Stimulated activated CD8-positive, alpha-beta memory T cell treated with anti-CD3 and anti-CD28 coated beads, Interleukin-4, amount 100 ng/mL, for 4 hours (primary cell): ENCODE measurements at places on chromosomes 13 and 19.

- no peak for DNase-seq
Measured at GRCh38 chr13:100859861-100860260, 185.3 kb upstream of the TMTC4 start.

- no peak for DNase-seq
Measured at GRCh38 chr19:3098515-3099346, 4.6 kb downstream of the GNA11 start.

DNA sequence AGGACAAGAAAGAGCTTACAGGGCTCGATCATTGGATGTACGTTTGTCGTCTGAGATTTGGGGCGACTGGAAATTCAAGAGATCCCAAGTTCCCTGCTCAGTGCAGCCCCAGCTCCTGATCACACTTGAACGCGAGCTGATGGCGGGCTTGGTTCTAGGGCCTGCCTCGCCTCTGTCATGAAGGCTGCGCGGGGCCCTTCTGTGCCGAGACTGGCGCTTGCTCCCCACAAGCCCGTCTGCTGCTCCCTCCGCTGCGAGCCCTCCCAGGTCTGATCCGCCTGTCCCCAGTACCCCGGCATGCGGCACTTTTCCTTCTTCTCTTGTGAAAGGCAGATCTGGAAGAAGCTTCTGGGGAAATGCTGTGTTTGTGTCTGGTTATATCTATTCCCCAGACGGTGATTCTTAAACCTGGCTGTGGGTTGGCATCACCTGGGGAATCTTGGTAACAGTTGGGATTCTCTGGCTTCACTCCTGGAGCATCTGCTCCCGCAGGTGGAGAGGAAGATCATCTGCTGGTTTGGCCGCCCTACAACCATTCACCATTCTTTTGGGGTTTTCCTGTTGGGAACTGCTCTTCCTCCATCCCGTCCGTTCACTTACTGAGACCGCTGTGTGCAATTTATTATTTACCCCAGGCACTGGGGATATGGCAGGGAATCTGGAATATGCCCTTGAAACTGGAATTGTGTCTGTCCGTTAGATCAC lies 43.6 kb downstream of the SIPA1L3 start:
- no peak for DNase-seq

DNA sequence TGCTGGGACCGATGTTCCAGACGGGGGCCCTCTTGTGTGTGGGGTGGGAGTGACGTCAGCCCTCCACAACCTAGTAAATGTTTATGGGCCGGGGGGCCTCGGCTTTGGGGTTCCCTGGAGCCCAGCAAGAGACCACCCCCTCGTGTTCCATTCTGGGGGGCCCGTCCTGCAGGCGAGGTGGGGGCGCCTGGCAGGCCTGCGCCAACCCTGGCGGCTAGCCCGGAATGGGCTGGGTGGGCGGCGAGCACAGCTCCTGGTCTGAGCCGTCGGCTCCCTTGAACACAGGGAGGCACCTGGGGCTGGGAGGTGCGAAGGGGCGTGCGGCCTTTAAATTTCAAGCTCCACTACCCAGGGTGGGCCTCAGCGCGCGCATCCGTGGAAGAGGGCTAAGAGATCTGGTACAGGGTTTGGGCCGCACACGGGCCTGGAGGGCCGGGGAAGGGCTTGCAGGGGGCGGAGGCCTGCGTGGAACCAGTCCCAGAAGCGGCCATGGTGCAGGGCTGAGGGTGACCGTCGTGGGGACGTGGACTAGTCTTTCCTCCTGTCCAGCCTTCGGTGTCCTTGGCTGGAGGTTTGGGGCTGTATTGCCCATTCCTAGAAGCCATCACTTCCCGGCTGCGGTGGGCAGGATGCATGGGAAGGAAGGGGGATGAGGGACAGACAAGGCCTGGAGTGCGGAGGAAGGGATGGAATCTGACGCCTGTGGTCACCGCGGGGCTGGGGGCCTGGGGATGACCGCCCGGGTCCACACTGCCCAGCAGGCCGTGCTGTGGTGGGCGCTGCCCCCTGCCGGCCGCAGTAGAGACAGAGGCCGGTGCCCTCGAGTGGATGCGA lies 11.4 kb downstream of the NDUFA11 start:
- DNase-seq: no peak

DNA sequence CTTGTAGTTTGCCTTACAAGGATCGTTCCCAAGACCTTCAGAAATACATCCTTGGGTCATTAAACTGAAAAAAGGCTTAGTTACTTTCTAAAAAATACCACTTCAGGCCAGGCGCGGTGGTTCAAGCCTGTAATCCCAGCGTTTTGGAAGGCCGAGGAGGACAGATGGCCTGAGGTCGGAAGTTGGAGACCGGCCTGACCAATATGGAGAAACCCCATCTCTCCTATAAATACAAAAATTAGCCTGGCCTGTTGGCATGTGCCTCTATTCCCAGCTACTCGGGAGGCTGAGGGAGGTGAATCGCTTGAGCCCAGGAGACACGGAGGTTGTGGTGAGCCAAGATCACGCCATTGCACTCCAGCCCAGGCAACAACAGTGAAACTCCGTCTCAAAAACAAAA lies 2.2 kb upstream of the ZNF28 start:
- DNase-seq: no peak

DNA sequence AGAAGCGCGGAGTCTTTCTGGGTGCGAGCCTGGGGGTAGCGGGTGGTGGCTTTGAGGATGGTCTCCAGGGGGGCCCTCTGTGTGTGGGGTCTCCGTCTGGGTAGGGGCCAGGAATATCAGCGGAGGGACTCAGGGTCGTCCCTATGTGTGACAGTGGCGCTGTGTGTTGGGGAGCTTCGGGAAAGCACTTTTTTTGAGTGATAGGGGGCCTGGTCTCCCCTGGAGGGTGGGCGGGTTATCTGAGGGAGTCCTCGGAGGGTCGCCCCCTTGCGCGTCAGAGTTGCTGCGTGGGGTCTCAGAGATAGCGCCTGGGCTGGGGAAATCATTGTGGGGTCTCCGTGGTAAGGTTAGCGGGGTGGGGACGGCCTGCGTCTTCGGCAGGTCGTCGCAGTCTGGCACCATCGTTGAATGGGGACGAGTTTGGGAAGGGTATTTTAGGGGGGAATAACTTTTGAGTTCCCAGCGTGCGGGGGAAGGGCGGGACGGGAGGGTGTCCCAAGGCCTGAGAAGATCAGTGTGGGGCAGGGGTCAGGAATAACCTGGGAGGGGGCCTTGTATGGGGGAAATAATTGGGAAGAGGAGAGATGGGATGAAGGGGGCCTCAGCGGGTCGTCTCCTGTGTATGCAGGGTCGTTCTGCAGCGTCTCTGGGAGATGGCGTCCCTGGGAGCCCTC lies 857 bp downstream of the IER2 start:
- no peak for DNase-seq

- DNase-seq: peak; percentile 40
Measured at GRCh38 chr19:45798995-45799517, 6.4 kb upstream of the DMWD start.

- peak; percentile 17 for DNase-seq
Measured at GRCh38 chr19:33134571-33135041, 2.7 kb downstream of the WDR88 start.

DNA sequence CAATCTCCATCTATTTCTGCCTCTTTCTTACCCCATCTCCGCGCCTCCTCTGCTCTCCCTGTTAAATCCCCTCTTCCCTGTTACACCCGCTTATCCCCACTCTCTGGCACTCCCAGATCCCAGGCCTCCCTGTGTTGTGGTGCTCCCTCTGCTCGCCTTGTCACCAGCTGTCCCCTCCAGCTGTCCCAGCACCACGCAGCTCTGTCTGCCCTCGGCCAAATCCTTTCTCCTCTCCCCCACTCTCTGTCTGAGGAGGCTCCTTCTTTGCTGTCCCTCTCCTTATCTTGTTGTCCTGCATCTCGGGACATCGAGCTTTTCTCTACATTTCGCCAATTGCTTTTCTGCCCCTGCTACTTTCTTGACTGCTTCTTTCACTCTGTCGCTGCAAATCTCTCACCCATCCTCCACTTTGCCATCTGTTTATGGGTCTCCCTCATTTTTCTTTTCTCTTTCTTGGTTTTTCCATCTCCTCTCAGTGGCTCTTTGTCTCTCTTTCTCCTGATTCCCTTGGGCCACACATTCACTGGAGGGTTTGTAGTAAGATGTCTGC lies 941 bp downstream of the ZNF160 start:
- no peak for DNase-seq

- DNase-seq: no peak
Measured at GRCh38 chr13:53079691-53080090, 51.1 kb downstream of the OLFM4 start.

GRCh38 chr19:10818301-10819123 lies 17.5 kb downstream of the TMED1 start:
- DNase-seq: no peak

DNA sequence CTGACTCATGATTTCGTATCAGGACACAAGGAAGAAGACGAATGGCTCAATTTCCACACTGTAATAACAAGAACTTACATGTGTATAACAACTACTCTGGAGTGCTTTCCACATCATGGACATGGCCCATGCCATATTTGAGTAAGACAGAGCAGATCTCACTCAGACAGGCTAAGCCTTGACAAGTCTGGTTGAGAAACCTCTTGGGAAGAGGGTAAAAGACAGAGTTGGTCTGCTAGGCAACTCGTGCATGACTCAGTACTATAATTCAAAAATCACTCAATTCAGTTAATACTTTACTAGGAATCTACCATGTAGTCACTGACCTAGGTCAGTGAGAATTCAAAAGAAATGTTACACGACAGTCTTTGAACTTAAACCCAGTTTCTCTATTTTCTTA lies 5.7 kb upstream of the THSD1 start:
- DNase-seq: no peak

DNA sequence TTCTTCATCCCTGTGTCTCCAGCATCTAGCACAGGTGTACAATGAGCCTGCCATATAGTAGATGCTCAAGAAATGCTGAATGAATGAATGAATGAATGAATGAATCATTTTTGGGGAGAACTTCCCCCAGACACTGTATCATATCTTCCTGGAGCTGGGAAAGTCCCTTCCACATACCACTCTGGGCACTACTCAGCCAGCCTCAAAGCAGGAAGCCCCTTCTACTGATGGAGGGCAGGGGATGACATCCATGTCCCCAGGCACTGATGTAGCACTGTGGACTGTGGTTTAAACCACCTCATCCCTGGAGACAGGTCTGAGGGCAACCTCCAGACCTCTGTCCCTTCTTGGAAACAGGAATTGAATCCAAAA lies 4.8 kb downstream of the GNA15 start:
- no peak for DNase-seq

DNA sequence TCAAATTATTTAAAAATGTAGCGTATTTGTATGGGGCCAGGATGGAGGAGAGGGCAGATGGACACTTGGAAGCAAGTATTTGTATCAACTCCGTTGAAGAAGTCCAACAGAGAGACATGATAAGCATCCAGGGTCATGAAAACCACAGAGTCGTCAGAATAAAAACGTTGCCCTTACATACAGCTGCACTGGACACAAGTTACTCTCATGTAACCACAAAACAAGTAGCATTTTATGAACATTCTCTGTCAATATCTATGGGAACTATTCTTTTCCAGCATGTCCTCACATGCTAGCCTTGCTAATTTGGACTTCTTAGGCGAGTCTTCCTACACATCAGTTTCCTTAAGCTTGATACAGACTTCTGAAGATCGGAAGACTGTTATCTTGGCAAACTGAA lies 35.0 kb downstream of the EFNB2 start:
- DNase-seq: no peak

DNA sequence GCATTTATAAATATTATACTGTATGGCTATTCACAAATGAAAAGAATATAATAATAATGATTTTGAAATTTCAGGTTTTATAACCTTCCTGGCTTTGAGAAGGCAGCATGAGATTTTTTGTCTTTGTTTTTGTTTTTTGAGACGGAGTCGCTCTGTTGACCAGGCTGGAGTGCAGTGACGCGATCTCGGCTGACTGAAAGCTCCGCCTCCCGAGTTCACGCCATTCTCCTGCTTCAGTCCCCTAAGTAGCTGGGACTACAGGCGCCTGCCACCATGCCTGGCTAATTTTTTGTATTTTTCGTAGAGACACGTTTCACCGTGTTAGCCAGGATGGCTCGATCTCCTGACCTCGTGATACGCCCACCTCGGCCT lies 64.1 kb downstream of the ZNF429 start:
- no peak for DNase-seq

DNA sequence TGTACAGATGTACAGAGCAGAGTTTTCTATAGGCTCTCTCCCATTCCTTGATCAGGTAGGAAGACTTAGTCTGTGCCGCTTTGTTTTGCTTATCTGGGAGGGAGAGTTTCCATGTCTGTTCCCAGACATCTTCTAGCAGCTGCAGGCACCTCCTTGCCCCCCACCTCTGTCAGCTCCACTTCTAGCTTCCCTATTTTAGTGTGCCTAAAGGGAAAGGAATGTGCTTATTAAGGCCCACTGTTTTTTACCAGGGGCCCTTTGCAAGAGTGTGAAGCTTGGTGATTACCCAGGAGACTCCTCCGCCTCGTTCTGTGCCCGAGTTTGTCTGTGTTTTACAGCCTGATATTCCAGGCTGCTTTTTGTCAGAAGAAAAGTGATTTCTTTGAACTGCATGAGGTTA lies 1984.4 kb downstream of the OLFM4 start:
- DNase-seq: no peak

GRCh38 chr13:113046883-113047244 lies 58.7 kb upstream of the F7 start:
- no peak for DNase-seq

DNA sequence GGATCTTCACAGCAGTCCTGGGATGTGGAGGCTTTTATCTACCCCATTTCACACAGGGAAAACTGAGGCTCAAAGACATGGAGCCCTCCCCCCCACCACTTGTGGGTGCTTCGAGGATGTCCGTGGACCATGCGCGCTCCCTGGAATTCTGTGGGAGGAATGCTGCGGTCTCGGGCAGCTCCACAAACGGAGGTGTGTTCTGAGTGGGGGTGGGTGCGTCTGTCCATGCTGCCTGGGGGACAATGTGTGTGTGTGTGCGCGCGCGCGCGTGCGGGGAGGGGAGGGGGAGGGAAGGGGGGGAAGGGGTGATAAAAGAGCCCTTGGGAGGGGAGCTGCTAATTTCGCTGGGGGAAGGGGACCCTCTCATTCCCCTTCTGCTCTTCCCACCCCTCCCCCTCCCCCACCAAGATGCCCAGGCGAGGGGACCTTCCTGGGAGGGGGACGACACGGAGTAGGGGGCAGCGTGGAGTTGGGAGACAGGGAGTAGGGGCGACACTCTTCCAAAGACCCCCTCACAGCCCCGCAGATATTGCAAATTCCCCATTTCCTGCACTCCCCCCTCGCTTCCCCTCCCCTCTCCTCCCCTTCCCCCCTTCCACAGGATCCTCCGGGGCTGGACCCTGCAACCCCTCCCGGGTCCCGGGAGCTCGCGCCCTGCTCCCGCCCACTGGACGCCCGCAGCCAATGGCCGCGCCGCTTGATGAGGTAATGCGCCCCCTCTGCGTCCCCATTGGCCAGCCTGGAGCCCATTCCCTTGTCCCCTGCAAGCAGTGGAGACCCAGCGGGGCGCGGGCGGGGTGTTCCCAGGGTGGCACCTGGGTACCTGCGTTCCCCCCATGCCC lies 18.9 kb upstream of the ZNRF4 start:
- DNase-seq: no peak

- no peak for DNase-seq
Measured at GRCh38 chr19:29843180-29844051, 31.6 kb downstream of the CCNE1 start.

DNA sequence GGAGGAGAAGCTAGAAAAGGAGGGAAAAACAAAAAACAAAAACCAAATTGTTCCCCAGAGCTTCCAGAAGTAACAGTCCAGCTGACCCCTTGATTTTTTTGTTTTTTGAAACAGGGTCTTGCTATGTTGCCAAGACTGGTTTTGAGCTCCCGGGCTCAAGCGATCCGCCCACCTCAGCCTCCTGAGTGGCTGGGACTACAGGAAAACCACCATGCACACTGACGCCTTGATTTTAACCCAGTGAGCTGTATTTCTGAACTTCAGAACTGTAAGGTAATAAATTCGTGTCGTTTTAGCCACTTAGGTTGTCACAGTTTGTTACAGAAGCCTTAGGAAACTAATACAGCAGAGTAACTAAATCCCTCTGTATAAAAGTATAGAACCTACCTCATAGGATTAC lies 1.1 kb upstream of the NEK3 start:
- DNase-seq: no peak
